ENCODE measurements at places on chromosomes 3 and 15.

- no peak for DNase-seq
These were observed 6.1 kb upstream of the HOMER2 start for GRCh38 chr15:82958638-82959037.

- DNase-seq: no peak
These were observed 852.3 kb upstream of the ALCAM start for GRCh38 chr3:104514371-104514770.

GRCh38 chr3:183427876-183428446 lies 458 bp downstream of the MCF2L2 start:
- DNase-seq: no peak

- no peak for DNase-seq
These were observed 53.5 kb downstream of the TLNRD1 start for GRCh38 chr15:81054236-81054635.

GRCh38 chr3:49362561-49362960 lies 4.4 kb upstream of the GPX1 start:
- no peak for DNase-seq

DNA sequence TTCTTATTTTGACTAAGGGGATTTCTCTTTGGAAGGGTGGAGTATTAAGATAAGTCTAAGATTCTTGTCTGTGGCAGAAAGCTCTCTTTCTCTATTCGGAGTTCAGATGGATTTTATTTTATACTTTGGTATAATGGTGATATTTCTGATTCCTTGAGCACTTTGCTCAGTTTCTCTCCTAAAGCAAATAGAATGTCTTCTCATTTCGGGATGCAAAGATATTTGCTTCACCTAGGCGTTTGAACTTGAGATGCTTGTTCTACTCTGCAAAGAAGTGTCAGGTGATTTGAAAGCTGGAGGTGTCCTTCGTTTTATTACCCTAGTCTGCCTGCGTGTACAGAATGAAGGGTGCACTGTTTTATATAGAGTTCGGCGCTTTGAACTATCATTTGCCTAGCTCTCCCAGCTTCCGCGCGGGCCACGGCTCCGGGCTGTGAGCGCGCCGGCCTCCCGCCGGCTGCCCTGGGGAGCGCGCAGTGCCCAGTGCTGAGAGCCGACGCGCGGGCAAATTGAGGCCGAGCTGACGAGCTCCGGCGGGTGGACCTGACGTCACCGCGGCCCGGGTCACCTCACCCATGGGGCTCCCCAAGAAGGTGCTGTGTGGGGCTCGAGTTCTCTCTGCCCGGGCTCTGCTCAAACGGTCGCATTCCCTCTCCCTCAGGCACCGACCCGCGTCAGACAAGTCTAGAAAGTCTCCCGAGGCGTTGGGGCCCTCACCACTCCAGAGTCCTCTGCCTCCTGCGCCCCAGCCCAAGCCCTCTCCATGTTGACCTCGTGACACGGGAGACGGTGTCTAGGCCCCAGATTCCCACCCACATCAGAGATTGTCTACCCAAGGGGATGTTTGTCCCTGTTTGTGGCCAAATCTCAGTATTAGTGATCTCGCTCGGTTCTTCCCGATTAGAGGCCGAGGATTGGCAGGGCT lies 7.5 kb downstream of the SOX2 start:
- no peak for DNase-seq

DNA sequence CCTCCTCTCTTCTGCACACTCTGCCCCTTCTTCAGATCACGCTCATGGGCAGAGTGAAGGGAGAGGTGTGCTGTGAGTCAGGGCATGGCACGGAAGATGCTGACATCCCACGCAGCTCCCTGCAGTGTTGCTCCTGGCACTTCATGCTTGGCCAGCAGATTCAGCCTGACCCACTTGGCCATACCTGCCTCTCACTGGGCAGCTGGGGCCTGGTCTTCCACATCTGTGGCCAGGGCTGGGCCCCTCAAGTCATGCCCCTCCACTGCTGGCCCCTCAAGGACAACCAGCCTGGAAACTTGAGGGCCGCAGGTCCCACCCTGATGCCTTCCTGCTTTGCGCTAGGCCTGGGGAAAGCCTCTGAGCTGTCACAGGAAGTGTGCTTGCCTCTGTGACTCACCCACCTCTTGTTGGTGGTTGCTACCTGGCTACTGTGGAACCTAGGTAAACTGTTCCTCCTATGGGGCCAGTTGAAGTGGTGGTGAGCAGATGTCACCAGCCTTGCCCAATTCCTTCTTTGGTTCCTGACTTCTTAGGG lies 48.7 kb downstream of the BSN start:
- DNase-seq: peak; percentile 43

GRCh38 chr15:75029378-75030022 lies 6.1 kb downstream of the PPCDC start:
- DNase-seq: peak; percentile 90

GRCh38 chr15:41825145-41825544 lies 2.7 kb upstream of the JMJD7 start:
- no peak for DNase-seq

DNA sequence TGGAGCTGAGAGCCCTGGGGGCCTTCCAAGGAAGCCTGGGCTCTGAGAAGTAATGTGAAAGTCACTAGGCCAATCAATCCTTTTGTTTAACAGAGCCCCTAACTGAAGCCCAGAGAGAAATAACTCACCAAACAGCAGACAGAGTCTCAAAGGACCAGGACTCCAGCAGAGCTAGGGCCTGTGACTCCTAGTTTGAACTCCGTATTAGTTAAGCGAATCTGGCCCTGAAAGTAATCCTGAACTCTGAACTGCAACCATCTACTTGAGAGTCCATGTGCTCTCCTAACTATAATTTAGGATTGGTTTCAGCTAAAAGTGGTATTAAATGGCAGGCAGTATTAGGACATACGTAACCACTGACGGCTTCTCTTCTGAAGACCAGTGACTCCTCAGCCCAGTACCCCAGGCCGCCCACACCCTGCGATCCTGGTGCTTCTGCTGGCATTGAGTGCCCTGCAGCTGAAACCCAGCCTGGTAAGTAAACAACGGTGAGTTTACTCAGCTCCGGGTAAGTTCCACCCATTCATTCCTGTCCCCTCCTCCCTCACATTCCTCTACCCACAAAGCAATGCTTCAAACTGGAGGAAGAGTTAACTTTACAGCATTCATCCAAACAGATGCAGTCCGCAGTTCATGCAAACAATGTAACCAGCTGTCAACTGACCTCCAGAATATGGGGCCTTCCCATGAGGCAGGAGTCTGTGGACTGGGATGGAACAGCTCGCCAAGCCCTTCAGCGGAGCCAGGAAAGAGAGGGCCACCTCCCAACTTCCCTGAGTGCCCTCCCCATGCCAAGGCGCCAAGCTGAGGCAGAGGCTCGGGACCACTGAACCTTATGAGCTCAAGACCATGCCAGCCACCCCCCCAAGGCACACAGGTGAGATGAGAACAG lies 7.3 kb downstream of the MYO5C start:
- DNase-seq: no peak

DNA sequence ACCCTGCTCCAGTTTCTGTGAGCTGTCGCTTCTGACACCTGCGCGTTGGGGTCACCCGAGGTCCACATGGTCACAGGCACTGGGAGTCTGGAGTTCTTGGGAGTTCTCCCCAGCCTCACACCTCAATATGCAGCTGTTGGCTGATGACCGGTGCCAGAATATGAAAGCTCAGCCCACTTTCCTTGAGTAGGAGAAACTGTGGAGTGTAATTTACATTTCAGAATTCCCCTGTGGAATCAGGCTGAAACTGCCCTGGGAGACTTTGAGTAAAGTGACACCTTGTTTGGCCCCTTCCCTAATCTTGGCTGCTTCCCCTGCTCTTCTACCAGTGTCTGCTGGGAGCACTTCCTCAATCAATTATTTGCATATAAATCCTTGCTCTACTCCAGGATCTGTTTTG lies 255.9 kb downstream of the NFKBIZ start:
- no peak for DNase-seq

GRCh38 chr15:42493679-42494078 lies 1.8 kb upstream of the SNAP23 start:
- no peak for DNase-seq

GRCh38 chr3:134214239-134214638 lies 36.4 kb downstream of the RYK start:
- no peak for DNase-seq

GRCh38 chr15:86236356-86237110 lies 156.9 kb downstream of the AGBL1 start:
- DNase-seq: no peak

GRCh38 chr3:280681-281080 lies 84.1 kb downstream of the CHL1 start:
- DNase-seq: no peak

- no peak for DNase-seq
These were observed 19.1 kb downstream of the CSRNP1 start for GRCh38 chr3:39134305-39134704.

GRCh38 chr15:41554915-41555314 lies 4.1 kb upstream of the TYRO3 start:
- DNase-seq: no peak

Measured in activated T-cell treated with anti-CD3 and anti-CD28 coated beads for 4 hours (primary cell).